ENCODE measurements at places on chromosomes 1 and 21.

GRCh38 chr1:202623075-202623474, 87.2 kb downstream of the SYT2 start:
- peak; percentile 65 for DNase-seq

DNA sequence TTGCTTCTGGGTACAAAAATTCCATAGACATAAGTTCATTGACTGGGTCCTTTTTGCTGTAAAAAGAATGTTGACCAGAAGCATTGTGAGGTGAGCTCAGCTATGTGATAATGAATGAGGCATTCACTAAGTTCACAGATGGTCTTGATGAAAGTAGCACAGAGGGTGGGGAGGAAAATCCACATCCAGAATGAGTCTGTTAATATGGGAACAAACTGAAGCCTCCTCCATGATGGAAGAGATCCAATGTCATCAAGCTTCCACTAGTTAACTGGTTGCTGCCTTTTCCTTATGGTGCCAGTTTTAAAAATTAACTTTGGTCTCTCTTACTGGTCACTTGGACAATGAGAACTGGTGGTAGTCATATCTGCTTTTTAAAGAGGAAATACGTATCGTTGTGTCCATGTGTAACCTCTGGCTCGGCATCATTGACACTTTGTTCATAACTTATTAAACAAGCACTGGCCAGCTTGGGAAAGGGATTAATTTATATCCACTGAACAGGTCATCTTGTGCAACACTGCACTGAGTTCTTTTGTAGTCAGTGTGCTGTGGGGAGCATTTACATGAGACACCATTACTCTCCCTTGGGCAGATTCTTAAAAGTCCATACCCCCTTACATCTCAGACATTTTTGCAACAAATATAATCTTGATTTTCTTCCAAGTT, 88.6 kb downstream of the ADAMTS1 start:
- peak; percentile 8 for DNase-seq

- no peak for DNase-seq
Measured at GRCh38 chr21:17472182-17472581, 40.7 kb upstream of the CXADR start.

GRCh38 chr1:75796376-75797272, at the start of gene MSH4:
Gene MSH4, plus strand, starts transcription at chr1:75796882. Its CDS starts 104 bp downstream, at chr1:75796986.
- DNase-seq = no peak

GRCh38 chr1:8323706-8324105, 5.8 kb downstream of the SLC45A1 start:
- DNase-seq = no peak

DNA sequence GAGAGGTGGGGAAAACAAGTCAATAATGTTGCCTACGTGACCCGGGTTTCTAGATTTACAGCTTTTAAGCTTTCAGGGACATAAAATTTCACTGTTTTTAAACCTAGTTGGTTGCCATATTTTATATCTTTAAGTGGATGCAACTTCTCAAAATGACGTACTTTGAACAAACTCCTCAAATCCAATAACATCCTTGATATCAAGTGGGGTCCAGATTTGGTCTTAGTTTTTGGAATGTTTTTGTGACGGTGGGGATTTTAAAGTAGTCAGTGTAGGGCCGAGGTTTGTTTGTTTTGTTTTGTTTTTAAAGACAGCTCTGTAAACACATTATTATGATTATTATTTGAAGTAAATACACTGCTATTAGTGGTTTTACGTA, 453 bp downstream of the CDKN2C start:
- no peak for DNase-seq

- no peak for DNase-seq
Measured at GRCh38 chr1:45686015-45686287, 382 bp downstream of the GPBP1L1 start.

GRCh38 chr1:180213401-180214170, 16.5 kb upstream of the LHX4 start:
- no peak for DNase-seq

DNA sequence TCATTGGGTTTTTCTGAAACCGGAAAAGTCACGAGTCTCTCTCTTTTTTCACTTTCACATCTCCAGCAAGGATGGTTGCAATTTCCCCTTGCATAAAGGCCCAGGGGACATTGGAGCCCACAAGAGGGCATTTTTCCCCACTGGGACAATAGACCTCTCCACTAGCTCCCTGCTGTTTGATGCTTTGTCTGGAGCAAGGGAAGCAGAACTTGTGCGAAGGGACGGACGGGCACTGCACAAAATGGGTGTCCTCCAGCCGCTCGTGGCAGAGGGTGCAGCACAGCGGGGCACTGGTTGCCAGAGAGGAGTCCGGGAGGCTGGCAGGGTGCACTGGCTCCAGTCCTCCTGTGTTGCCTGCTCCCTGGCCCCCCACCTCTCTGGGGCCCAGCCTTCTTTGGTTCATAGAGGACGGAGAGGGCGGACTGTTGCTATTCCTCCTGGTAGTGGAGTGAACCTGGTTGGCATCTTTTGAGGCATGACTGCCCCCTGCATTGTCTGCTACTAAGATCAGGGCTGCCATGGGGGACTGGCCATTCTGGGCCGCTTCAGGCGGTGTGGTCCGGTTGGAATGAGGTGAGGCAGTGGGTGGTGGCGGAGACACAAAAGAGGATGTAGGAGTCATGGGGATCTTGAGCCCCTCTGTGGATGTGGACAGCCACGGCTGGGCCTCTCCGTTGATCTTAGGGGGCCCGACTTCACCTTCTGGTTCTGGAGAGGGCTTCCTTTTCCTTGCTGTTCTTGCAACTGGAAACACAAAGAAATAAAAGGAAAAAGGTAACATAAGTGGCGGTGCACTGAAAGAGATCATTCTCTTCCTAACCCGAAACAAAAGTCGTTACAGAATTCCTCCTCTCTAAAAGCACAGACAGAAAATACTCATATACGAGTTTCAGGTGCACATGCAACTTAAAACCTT, 2.6 kb downstream of the IRF2BP2 start:
- peak; percentile 70 for DNase-seq

- no peak for DNase-seq
Measured at GRCh38 chr1:35557118-35557610, at the start of gene KIAA0319L. Gene KIAA0319L, minus strand, starts transcription at chr1:35557403. Its CDS starts 2,912 bp downstream, at chr1:35554491.

DNA sequence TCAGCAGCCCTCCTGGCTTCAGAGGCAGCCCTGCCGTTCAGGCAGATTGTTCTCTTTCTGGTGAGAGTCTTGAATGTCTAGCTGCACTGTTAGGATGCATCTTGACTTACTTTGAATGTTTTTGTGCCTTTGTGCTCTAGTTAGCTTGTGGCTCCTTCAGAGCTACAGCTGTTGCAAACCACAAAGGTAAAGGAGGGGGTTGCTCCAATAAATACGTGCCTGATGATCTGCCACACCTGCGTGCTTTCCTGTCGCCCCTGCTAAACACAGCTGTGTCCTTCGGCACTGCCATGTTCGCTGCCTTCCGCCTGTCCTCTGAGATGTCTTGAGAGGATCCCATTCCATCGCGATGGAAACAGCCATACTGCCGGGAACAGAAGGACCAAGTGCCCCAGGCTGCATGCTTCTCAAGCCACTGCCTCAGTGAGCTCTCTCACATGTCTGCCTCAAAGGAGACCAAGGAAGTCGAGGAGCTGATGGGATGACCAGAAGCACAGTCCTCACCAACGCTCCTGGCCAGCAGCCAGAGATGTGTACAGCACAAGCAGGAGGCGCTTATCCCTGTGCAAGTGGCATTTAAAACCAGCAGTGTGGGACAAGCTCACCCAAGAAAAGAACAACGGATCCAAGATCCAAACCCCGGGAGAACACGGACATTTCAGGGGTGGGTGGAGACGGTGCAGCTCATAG, 12.0 kb upstream of the SMIM12 start:
- DNase-seq = no peak

- DNase-seq = no peak
Measured at GRCh38 chr1:202278751-202279150, 63.0 kb downstream of the UBE2T start.

- DNase-seq = peak; percentile 90
Measured at GRCh38 chr1:59692591-59692990, 122.2 kb upstream of the HOOK1 start.

DNA sequence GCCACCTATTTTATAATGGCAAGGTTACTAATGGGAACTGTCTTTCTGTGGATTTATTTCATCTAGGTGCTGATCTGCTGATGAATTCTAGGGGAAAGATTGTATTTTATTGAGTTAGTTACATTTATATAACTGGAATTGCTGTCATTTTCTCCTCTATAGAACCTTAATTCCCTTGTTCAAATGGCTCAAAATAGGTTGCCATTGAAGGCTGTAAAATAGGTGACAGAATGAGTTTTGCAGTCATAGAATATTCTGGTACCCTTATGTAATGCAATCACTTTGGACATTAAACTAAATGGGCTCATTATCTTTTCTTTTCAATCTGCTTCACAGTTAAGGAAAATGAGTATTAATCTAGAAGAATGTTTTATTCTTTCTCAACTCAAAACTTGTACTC, 131.0 kb downstream of the CTH start:
- DNase-seq = no peak

Measured in fibroblast of pulmonary artery (primary cell).